GM04504 (cell line): ENCODE measurements at places on chromosomes 16 and 17.

DNA sequence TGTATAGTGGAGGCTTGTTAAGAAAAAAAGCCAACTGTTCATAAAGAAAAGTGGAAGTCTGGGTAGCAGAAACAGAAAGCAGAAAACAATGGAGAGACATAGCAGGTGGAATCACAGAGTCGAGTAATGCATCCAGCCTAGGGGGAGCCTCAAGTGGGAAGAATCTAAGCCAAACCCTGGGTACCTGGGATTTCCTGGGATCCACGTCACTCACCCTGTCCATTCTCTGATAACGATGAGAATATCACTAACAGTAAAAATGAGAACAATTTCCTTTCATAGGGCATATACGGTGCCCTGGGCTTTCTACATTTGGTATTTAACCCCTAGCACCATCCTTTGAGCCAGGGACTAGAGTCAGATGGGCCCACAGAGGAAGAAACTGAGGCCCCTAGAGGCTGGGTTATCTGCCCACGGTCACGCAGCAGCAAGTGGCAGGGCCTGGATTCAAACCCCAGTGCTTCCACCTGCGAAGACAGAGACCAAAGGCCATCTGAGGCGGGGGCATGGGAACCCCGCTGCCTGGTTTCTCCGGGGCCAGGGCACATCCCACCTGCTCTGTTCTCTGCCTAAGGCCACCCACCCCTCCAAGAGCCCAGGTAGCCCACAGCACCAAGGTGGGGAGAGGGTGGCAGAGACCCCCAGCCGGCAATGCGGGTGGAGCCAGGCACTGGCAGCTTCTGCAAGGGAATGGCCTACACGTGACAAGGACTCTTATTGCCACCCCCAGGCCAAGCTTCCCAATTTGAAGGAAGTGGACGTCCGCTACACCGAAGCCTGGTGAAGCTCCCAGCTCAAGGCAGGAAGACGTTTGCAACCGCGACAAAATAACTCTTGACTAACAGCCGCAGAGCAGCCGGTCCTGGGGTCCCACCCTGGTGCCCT lies 69.8 kb upstream of the PLCG2 start:
- DNase-seq, result no peak

- DNase-seq, result no peak
Observed at GRCh38 chr17:47692895-47693730, 848 bp upstream of the TBKBP1 start.

GRCh38 chr16:17970157-17970765 lies 366.3 kb downstream of the NPIPA8 start:
- no peak for DNase-seq

- no peak for DNase-seq
Observed at GRCh38 chr16:22189473-22190080, 16.5 kb upstream of the EEF2K start.

DNA sequence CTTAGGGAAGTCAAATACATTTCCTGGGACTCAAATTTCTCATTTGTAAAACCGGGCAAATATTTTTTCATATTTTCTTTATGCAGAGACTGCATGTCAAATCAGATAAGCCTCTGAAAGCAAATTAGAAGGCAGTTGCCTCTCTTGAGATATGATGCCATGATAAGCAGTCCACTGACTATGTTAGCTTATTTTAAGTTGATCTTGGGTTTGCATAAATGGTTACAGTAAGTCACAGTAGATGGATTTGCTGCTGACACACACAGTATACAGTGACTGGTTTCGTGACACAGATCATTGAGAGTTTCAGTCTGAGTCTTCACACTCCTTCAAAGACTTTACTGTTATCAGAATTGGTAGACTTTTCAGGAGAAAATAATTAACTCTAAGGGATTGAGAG lies 927.6 kb upstream of the CDH8 start:
- DNase-seq, result no peak

DNA sequence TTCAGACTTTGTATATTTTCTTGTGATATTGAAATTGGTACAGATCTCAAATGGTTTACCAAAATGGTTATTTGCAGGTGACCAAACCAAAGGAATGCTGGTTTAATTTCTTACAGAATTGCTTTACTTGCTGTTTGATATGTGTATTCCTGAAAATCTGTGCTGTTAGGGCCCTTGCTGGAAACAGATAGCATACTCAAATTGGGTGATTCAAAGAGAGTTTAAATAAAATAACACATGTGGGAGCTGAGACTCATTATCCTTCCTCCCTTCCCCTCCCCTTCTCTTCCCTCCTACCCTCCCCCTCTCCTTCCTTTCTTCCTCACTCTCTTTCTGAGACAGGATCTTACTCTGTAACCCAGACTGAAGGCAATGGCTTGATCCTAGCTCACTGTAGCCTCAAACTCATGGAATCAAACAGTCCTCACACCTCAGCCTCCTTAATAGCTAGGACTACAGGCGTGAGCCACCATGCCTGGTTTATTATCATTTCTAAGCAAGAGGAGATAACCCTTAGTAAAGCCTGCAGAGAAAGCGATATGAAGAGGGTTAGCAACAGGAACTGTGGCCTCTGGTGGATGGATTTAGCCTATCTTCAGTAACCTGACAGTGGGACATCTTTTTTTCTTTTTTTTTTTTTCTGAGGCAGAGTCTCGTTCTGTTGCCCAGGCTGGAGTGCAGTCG lies 141.9 kb downstream of the BCAS3 start:
- DNase-seq, result no peak

DNA sequence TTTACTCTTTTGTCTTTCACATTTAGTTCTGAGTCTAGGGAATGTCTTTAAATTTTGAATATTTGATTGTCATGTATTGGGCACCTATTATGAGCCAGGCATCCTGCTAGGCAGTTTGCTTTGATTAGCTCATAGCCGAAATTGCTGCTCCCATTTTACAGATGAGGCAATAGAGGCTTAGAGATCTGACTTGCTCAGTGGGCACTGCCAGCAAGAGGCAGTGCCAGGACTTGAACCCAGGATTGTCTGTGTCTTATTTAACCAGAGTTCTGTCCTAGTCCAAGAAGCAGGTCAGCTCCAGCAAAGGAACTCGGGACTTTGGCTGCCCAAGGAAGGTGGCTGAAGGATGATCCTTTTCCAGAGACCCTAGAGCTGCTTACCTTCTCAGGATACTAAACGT lies 24.5 kb downstream of the BEAN1 start:
- no peak for DNase-seq

GRCh38 chr17:40320756-40321523 lies 12.0 kb downstream of the RARA start:
- DNase-seq, result no peak
